ENCODE measurements at places on chromosomes 7 and 10. TPM values are rescaled to one million over a fixed set of nuclear protein-coding genes. Genes with fewer than 3 reads are reported as not detected.

UNC5B gene
- polyA plus RNA-seq: not detected

CACNB2 gene
- 0.33 TPM for polyA plus RNA-seq

AKR1C3 gene
- 0.29 TPM for polyA plus RNA-seq

ACBD7 gene
- not detected for polyA plus RNA-seq

CRHR2 gene
- polyA plus RNA-seq: not detected

DNAJC12 gene
- polyA plus RNA-seq: not detected

DPYSL4 gene
- polyA plus RNA-seq: not detected

SPDYE9 gene
- not detected for polyA plus RNA-seq

PRTFDC1 gene
- not detected for polyA plus RNA-seq

OR6B1 gene
- polyA plus RNA-seq: not detected

CDNF gene
- polyA plus RNA-seq: 2.4 TPM

VWA2 gene
- not detected for polyA plus RNA-seq

REEP3 gene
- polyA plus RNA-seq: 6.6 TPM

CALML5 gene
- polyA plus RNA-seq: not detected
